Cortex of kidney (tissue), 1 donor: ENCODE measurements at places on chromosomes 4 and X.

- DNase-seq = no peak
Observed at GRCh38 chr4:111464251-111465045, 680.8 kb upstream of the FAM241A start.

- DNase-seq = no peak
Observed at GRCh38 chr4:136748773-136749172, 783.5 kb downstream of the PCDH18 start.

- no peak for DNase-seq
Observed at GRCh38 chrX:1400049-1400448, 8.1 kb upstream of the SLC25A6 start.

GRCh38 chr4:114783215-114783595 lies 184.6 kb downstream of the UGT8 start:
- DNase-seq = no peak

DNA sequence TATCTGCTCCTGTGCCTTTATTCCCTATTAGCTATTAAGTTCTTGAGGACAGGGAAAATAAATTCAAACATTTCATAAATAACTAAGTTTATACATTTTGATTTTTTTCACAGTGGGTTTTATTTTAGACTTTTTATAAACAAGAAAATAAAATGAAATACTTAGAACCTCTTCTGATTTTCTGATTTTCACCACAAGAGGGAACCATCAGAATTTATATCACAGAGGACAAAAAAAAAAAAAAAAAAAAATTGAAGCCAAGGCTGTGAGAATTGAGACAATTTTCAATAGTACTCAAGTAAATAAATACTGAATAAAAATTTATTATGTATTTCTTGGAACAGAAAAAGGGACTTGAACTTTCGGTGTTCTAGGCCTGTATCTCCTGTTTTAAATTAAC lies 288.1 kb downstream of the SH3BGRL start:
- no peak for DNase-seq

GRCh38 chr4:112147697-112148096 lies 2.4 kb downstream of the FAM241A start:
- DNase-seq = no peak

- no peak for DNase-seq
Observed at GRCh38 chrX:46601283-46601682, 27.7 kb downstream of the CHST7 start.

DNA sequence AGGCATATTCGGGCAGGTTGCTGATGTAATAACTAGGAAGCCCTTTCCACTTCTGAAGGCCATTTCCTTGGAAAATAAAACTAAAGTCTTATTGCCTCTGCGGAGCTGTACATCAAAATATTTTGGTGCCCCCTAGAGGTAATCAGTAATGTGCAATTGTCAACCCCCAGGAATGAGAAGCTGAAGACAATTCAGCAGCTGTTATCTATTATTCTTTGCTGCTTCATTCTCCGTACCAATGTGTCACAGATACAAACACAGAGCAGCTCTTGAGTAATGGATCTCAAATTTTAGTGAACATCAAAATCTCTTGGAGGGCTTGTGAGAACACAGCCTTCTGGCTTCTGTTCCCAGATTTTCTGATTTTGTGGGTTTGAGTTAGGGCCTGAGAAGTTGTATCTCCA lies 3.5 kb upstream of the SLIT2 start:
- no peak for DNase-seq

DNA sequence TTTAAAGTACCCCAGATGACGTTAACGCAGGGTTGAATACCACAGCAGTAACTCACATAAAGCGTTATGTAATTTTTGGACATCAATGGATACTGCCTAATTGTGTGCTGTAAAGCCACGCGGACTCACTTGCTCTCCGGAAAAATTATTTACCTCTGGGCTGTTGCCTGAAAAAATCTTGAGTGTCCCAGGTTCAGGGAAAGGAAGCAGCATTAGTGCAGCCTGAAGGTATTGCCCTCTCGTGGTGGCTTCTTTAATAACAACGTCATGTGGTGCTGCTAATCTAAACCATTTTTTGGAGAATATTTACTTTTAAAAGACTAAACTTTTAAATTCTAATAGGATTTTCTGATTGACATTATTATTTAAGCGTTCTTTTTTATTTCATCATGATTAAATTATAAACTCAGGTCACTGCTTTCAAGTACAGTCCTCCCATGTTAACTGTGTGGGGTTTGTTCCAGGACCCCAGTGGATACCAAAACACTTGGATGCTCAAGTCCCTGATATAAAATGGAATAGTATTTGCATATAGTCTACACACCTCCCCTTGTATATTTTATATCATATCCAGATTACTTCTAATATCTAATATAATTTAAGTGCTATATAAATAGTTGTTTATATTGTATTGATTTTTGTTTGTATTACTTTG lies 384.8 kb downstream of the FAM133A start:
- DNase-seq = no peak

DNA sequence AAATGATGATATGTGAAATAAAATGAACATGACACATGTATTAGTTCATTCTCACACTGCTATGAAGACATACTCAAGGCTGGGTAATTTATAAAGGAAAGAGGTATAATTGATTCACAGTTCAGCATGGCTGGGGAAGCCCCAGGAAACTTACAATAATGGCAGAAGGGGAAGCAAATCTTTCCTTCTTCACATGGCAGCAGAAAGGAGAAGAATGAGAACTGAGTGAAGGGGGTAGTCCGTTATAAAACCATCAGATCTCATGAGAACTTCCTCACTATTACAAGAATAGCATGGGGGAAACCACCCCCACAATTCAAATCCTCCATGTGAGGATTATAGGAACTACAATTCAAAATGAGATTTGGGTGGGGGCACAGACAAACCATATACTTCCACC lies 243.9 kb upstream of the GYPA start:
- DNase-seq = no peak

DNA sequence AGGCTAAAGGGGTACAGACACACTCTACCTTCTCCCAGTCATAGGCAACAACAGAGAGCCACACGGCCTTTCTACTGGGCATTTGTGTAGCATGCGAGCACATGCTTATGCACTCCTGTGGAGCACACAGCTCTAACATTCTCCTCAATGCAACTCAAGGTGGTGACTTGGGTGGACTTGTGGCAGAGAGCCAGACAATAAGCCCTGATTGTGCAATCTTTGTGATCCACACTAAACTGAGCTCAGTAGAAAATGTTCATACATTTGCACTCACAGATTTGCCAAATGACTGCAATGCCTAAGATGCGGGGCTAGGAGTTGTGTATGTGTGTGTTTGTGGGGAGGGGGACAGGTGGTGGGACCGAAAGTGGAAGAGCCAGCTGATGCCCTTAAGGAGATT lies 31.4 kb upstream of the SETD7 start:
- no peak for DNase-seq

DNA sequence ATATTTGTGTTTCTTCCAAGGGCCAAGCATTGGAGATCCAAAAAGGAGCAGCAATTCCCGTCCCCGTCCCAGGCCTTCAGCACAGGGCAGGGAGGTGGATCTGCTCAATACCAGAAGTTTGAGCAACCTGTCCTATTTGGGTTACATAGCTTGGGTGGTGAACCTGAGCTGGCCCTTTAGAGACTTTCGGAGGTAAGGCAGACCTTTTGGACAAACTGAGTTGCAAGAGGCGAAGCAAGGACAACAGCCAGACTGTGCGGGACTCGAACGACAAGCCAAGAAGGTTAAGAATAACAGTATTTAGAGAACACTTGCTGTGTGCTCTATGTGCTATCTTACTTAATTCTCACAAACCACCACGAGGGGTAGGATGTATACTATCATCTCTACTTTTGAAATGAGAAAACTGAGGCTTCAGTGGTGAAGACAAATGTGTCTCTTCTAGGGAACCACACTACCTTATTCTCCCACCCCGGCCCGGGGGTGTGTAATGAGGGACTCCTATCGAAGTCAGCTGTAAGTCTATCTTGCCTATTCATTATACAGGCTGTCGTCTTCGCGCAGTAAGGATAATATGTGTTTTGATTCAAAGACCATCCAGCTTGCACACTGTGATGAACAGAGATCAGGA lies 1.3 kb downstream of the NOP14 start:
- DNase-seq = no peak

DNA sequence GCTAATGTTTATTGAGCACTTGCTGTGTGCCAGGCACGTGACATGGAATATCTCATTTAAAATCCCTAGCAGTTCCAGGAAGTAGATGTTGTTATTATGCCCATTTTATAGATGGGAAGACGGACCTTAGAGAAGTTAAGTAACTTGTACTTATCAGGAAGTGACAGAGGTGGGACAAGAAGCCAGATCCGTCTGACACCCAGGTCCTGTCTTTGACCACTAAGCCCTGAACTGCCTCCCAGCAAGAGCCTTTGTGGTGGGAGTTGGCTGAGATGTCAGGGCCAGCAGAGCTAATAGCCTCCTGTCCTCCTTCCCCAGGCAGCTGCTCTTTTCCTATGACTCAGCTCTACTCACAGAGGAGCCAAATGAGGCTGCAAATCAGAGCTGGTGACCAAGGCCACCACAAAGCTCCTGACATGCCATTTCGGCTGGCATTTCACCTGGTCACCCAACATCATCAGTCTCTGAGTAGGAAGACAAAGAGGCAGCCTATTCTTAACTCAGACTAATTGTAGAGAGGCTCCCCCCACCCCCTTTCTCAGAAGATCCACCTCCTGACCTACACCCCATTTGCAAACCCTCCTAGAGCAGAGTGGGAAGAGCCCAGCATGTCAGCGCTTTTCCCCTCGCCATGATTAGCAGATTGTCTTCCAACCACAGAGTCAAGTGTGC lies 175.1 kb upstream of the KIT start:
- no peak for DNase-seq

DNA sequence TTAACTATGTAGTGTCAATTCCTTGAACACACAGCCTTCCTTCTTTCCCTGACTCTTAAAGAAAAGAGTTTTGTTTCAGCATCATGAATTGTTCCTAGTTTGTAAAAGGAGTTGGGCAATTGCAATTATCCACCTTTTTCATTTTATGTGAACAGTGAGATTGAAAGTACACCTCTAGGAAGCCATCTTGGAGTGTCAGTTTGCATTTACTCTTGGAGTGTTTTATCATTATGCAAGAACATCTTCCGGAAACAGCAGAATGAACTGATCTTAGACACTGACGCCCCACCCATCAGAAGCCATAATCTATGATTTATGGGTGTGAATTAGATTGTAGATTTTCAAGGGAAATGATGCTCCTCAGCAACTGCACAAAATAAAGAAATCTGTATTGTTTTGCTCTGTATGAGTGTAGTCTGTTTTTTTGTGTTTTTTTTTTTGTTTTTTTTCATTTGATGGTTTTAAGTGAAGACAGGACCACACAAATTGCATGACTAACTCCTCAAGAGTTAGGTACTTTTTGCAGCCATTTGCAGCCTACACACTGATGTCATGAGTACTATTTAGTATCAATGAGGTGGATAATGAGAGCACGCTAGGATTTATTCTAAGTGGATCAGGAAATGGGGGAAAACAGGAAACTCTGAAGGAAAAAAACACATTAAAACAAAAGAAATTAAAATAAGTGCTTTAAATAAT lies 19.5 kb upstream of the FGF2 start:
- DNase-seq = no peak

GRCh38 chr4:93764639-93765246 lies 63.8 kb upstream of the ATOH1 start:
- DNase-seq = no peak

GRCh38 chrX:40570346-40571093 lies 10.2 kb upstream of the ATP6AP2 start:
- DNase-seq = no peak

DNA sequence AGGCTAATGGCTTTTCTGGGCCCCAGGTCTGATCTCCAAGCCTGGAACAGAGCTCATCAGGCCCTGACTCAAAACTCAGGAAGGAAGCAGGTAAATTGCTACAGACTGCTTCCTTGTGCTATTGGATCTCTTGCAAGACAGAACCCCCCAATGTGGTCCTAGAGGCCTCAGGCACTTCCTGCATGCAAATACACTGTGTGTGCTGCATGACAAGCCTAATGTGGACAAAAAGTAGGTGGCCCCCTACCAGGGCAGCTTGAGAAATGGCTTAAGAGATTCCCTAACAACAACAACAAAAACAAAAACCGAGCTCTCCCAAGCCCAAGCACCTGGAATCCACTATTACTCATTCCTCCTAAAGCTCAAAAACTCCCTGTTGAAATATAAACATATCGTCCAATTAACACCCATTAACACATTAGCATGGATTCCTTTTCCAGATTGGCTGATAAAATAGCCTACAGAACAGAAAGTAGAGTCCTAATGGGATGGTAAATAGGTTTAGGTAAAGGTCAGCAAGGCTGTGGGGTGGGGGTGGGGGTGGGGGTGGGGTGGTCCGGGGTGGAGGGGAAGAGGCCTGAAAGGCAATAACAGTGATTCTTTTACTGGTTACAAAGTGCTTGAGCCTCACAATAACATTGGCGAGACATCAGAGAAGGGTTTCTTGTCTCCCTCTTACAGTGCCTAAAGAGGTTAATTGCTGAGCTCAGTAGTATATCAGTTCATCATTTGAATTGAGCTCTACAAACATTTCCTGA lies 24.1 kb upstream of the FGF16 start:
- no peak for DNase-seq

- DNase-seq = no peak
Observed at GRCh38 chr4:108068442-108068841, 78.8 kb downstream of the HADH start.

- no peak for DNase-seq
Observed at GRCh38 chrX:40460926-40461325, 119.8 kb upstream of the ATP6AP2 start.

DNA sequence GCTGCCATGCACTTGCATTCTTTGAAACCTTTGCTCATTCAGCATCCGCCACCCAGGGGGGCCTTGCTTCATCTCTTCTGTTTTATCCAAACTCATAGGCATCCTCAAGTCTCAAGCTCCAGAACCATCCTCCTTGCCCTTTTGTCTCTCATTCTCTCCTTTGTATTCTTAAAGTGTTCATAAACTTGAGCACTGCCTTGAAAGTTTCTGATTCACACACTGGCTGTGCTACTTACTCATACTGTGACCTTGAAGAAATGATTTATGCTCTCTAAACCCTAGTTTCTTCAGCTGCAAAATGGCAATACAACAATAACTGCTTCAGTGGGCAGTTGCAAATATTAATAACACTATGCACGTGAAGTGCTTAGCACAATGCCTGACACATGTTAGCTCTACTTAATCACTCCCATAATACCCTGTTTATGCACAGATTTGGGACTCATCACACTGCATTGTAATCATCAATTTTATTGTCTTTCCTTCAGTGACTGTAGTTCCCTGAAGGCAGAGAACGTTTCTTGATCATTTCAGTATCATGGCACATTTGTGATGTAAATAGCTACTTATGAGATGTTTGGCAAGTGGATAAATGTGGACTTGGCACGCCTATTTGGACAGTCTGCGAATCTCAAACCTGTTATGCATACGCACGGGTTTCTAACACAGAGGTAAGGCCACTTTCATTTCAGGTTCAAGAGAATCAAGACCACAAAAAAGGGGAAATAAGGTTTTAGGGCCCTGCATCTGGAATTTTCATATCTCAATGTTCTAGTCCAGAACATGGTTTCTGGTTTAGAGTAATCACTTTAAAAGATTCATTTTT lies 291.0 kb downstream of the LDB2 start:
- no peak for DNase-seq

- DNase-seq = no peak
Observed at GRCh38 chr4:38891051-38891983, 23.7 kb downstream of the FAM114A1 start.
